Activated T-helper 1 cell treated with anti-CD3 and anti-CD28 coated beads, Interleukin-12 subunit alpha, Interleukin-12 subunit beta, Interleukin-2, Interleukin-4 antibody, amounts not matched to agents 30 ng/mL and 10 ng/mL and 1 ng/mL, durations not matched to agents 14 hours and 24 hours and 36 hours (primary cell): ENCODE measurements at places on chromosomes 2 and 18. TPM values are rescaled to one million over a fixed set of nuclear protein-coding genes. Genes with fewer than 3 reads are reported as not detected.

The TFCP2L1 gene
- total RNA-seq: 0.02 TPM in 1 of 2 replicates, not detected in the other

The DSEL gene
- total RNA-seq: 0.03 and 0.05 TPM in 2 replicates

The SKOR2 gene
- total RNA-seq: not detected in 2 replicates

The ACMSD gene
- not detected in 2 replicates for total RNA-seq

The CD207 gene
- total RNA-seq: not detected in 2 replicates

The HAT1 gene
- 68.2 and 73.1 TPM in 2 replicates for total RNA-seq

The LRRC30 gene
- not detected in 2 replicates for total RNA-seq

The CDH20 gene
- total RNA-seq: not detected in 2 replicates

The C2orf81 gene
- total RNA-seq: 1.9 and 2.4 TPM in 2 replicates

The STPG4 gene
- total RNA-seq: 0.34 TPM in 1 of 2 replicates, not detected in the other

The FMNL2 gene
- 14.8 and 16.1 TPM in 2 replicates for total RNA-seq

The CCDC195 gene
- not detected in 2 replicates for total RNA-seq

The NTSR2 gene
- not detected in 2 replicates for total RNA-seq

The ARL4C gene
- total RNA-seq: 66.3 and 68.5 TPM in 2 replicates

The PCARE gene
- total RNA-seq: not detected in 2 replicates

The OR6B2 gene
- total RNA-seq: not detected in 2 replicates

The DPYSL5 gene
- total RNA-seq: 0.23 TPM in 1 of 2 replicates, not detected in the other

The NMUR1 gene
- 0.05 TPM in 1 of 2 replicates, not detected in the other for total RNA-seq

The OTOF gene
- total RNA-seq: 5.9 and 6.9 TPM in 2 replicates

The TMEM182 gene
- 2.1 and 4.4 TPM in 2 replicates for total RNA-seq

The RND3 gene
- not detected in 2 replicates for total RNA-seq

The CAPN13 gene
- total RNA-seq: not detected in 2 replicates

The EFEMP1 gene
- total RNA-seq: not detected in 2 replicates

The CPO gene
- total RNA-seq: not detected in 2 replicates

The SETBP1 gene
- 36.2 and 42.0 TPM in 2 replicates for total RNA-seq

The LOXL3 gene
- 1.9 and 2.0 TPM in 2 replicates for total RNA-seq

The CDH2 gene
- 0.10 and 0.16 TPM in 2 replicates for total RNA-seq

The CCDC68 gene
- total RNA-seq: not detected in 2 replicates

The CHRND gene
- not detected in 2 replicates for total RNA-seq

The FKBP7 gene
- 2.9 and 4.5 TPM in 2 replicates for total RNA-seq

The NPPC gene
- total RNA-seq: 1.6 TPM in 2 replicates

The CYRIA gene
- total RNA-seq: 0.65 and 0.88 TPM in 2 replicates

The ACVR1C gene
- 0.59 and 1.1 TPM in 2 replicates for total RNA-seq

The GLI2 gene
- total RNA-seq: 0.32 and 0.62 TPM in 2 replicates

The MAIP1 gene
- 24.7 and 27.1 TPM in 2 replicates for total RNA-seq

The TTN gene
- 1.7 TPM in 2 replicates for total RNA-seq
